ENCODE measurements at places on chromosomes 5 and 9.

DNA sequence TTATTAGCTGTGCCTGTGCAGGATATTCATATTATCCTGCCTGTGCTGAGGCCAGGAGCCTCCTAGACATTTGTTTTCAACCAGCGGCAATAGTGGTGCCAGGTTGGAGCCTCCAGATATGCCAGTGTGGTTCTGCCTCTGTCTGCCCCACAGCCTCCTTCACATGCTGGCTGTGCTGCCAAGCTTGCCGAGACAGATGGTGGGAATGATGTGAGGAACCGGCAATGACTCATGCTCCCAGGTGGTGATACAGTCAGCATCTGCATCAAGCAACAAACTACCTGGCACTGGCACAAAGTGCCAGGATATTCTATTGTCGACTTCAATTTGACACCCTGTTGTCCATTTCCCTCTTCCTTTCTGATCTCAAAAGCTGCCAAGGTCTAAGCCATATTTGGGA lies 285.7 kb downstream of the CHSY3 start:
- DNase-seq, result no peak

GRCh38 chr9:74953235-74953751 lies 581 bp upstream of the C9orf40 start:
- no peak for DNase-seq

- no peak for DNase-seq
Observed at GRCh38 chr5:32511776-32512374, 67.3 kb upstream of the ZFR start.

- no peak for DNase-seq
Observed at GRCh38 chr9:126806336-126806735, 1.5 kb downstream of the ZBTB43 start.

- DNase-seq, result no peak
Observed at GRCh38 chr9:123453831-123454321, 97.9 kb downstream of the CRB2 start.

GRCh38 chr5:9187614-9188013 lies 358.3 kb downstream of the SEMA5A start:
- DNase-seq, result no peak
